Inflammatory macrophage treated with lipopolysaccharide for 4 hours (primary cell): ENCODE measurements at places on chromosomes 4 and X.

GRCh38 chr4:67871867-67872266, 11.9 kb downstream of the TMPRSS11D start:
- DNase-seq, result peak; percentile 57

DNA sequence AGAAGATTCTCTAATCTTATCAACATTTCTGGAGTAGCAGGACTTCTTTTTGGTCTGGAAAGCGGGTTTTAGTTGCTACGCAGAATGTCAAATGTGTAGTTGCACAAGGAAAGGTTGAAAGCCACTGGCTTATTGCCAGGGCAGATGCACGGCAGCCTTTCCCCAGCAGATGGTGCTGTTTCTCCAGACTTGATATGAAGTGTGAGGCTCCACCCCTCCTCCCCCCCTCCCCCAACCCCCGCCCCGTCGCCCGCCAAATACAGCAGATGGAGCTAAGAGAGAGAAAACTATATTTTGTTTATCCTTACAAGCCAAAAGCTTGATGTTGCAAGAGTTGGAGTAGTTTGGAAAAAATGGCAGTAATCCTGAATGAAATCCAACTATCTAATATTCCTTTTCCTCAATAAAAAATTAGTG, 32.0 kb downstream of the ENOPH1 start:
- peak; percentile 76 for DNase-seq

DNA sequence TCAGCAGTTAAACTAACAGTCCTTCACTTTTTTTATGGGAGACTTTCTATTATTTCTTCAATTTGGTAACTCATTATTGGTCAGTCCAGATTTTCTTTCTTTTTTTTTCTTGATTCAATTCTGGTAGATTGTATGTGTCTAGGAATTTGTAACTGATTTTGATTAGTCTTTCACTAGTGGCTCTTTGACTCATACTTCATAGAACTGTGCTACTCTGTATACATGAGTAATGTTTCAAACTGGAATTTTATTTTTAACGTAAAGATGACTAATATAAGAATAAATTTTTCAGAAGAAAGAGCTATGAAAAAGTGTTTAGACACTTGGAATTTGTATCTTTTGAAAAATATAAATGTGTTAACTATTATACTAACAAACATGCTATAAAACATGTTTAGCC, 813.0 kb downstream of the TRAM1L1 start:
- no peak for DNase-seq

DNA sequence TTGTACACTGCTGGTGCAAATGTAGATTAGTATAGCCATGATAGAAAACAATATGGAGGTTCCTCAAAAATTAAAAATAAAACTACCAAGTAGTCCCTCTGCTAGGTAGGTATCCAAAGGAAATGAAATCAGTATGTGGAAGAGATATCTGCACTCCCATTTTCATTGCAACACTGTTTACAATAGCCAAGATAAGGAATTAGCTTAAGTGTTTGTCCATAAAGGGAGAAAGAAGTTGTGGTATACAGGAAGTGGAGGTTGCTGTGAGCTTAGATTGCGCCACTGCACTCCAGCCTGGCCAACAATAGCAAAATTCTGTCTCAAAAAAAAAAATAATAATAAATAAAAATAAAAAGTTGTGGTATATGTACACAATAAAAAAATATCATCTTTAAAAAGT, 325.0 kb upstream of the EMCN start:
- DNase-seq, result no peak

- no peak for DNase-seq
Measured at GRCh38 chr4:158962393-158962792, 140.5 kb upstream of the RAPGEF2 start.

- peak; percentile 83 for DNase-seq
Measured at GRCh38 chr4:41939016-41939626, 3.9 kb downstream of the TMEM33 start.

GRCh38 chr4:103405415-103405814, 207.3 kb upstream of the CENPE start:
- DNase-seq, result no peak

DNA sequence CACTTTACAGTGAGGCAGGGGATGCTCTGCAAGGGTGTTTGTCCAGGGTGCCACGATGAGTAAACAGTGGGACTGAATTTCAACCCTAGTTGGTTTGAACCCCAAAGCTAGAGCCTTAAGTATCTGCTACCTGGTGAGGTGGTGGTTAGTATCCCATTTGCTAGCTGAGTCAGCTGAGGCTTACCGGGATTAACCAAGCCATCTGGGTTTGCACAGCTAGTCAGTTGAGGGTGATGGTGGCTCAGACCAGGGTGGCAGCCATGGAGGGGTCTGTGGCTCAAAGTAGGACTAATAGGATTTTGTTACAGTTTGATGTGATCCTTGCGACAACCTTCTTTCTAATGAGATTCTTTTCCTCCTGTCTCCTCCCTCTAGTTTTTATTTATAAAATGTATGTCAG, 1.9 kb downstream of the EVC start:
- no peak for DNase-seq
